ENCODE measurements at places on chromosomes 3 and 15. TPM values are rescaled to one million over a fixed set of nuclear protein-coding genes. Genes with fewer than 3 reads are reported as not detected.

- no peak for DNase-seq
These were observed 11.1 kb downstream of the EFCAB12 start for GRCh38 chr3:129417326-129417725.

DNA sequence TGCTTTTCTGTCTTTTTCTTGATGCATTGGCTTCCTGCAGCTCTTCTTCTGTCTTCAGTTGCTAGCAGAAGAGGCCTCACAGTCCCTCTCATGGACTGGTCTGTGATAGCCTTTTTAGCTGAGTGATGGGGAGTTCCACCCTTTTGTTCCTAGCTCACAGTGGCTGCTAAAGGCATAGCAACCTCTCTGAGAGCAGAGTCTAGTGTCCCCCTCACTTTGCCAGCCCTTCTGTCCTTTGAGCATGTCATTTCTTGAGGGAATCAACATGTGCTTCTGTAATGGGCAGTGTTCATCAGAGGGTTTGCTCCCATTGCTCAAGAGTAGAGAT is 44.4 kb downstream of the GAP43 start:
- DNase-seq: no peak

DNA sequence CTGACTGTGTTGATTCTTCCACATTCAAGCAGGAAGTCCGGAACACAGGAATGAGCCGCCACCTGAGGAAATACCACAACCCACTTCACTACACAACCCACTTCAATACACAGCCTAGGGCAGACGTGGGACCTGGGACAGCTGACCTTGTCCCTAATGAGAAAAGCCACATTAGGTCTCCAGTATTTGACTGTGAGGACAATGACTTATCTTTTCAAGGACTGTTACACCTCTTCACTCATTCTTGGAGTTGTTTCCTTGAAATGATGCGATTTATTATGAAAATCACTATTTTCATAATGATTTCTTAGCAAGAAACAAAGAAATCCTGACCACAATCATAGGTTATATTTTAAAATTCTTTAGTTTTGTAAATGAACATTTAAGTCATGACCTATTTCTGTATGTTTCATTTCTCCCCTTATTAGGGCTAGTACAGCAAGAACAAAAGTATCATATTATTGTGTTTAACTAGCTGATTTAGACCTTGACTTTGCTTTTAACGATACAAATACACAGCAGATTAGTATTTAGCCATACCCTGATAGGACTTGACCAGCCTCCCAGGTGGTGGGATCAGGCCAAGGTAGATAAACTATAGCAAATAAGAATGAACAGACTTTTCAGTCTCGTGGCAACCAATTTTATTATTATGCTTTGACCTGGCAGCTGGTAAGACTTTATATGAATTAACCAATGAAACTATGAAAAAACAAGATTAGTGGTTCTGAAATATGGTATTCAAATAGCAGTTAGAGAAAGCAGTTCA is 6.0 kb downstream of the RAB27A start:
- no peak for DNase-seq

GRCh38 chr3:71407823-71408222 is 175.7 kb downstream of the FOXP1 start:
- no peak for DNase-seq

GRCh38 chr3:171933441-171933840 is 90.3 kb downstream of the TMEM212 start:
- no peak for DNase-seq

- DNase-seq: no peak
These were observed 27.8 kb downstream of the ADGRG7 start for GRCh38 chr3:100637197-100637631.

Gene PLXND1
- total RNA-seq: 0.56 TPM

Gene FBXL22
- total RNA-seq: 1.4 TPM

Data from naive thymus-derived CD4-positive, alpha-beta T cell (primary cell).